COR-L47 (cell line): ENCODE measurements at places on chromosomes 16 and 17.

DNA sequence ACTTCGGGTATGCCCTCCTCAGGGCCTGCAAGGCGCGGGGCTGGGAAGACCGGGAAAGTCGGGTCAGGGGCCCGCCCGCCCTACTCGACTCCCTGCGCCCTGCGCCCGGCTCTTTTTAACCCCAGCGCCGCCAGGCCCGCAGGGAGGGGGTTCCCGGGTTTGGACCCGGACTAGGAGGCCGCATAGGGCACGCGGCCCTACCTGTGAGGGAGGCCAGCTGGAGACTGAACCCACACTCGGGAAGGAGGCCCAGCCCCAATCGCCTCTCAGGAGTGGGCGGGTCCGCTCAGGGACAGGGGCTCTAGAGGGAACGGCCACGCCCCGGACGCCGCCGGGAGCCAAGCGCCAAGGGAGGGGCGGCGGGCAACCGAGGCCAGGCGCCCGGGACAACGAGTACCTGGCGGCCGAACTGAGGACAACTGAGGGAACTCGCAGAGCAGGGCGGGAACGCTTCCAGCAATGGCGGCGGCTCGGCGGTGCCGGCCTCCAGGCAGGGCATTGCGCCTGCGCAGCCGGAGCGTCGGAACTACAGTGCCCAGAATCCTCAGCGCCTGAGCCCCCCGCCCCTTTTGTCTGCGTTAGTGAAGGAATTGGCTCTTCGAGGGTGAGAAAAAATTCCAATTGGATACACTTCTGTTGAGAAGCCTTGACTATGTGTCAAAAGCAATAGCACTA is at the start of gene ZNF624:
TSS of gene ZNF624 (minus strand) at position 484 of the 675 bp plus-strand sequence.
- peak; percentile 84 for DNase-seq

GRCh38 chr17:20133517-20133916 is 124.4 kb downstream of the SPECC1 start:
- no peak for DNase-seq

DNA sequence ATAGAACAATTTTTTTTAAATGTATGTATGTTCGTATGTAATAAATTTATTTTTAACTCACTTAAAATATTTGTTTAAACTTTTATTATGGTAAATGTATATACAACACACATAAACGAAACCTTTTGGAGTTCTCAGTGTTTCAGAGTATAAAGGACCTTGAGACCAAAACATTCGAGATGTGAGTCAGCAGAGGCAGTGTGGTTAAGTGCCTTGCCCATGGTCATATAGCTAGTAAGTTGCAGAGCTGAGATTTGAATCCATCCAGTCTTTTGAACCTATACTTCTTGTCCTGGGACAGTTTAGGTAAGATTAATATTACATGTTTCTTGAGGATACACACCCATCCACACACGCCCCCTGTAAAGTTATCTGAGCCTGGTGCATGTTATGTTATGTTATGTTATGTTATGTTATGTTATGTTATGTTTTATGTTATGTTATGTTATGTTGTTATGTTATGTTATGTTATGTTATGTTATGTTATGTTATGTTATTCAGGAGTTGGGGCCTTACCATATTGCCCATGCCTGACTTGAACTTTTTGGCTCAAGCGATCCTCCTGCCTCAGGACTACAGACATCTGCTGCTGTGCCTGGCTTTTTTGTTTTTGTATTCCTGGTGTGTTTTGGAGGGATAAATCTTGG is 41.8 kb downstream of the TNRC6A start:
- DNase-seq, result no peak

- DNase-seq, result no peak
Observed at GRCh38 chr17:19805006-19805405, 56.9 kb upstream of the ALDH3A1 start.

GRCh38 chr17:56913867-56914580 is at the start of gene TRIM25:
TSS of gene TRIM25 (minus strand) at chr17:56914049. CDS start at chr17:56913988, 61 bp downstream.
- peak; percentile 88 for DNase-seq

DNA sequence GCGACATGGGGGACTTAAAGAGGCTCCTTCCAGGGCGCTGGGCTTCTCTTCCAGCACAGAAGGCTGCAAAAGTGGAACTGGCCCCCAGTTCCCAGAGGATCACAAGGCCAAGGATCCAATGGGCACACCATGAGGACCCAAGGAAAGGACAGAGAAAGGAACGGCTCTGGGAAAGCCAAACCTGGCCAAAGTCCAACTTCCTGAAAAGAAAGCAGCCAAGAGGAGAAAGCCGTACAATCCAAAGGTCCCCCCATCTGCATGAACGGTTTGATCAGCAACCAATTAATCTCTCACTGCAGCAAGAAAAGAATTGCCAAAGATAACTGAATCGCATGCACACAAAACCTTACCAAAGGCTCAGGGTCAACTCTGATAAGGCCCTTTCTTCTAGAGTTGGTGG is 19.8 kb upstream of the ICAM2 start:
- no peak for DNase-seq

GRCh38 chr16:11774065-11774626 is 22.9 kb downstream of the ZC3H7A start:
- DNase-seq, result no peak

- no peak for DNase-seq
Observed at GRCh38 chr17:77349976-77350830, 209.4 kb downstream of the SEC14L1 start.

DNA sequence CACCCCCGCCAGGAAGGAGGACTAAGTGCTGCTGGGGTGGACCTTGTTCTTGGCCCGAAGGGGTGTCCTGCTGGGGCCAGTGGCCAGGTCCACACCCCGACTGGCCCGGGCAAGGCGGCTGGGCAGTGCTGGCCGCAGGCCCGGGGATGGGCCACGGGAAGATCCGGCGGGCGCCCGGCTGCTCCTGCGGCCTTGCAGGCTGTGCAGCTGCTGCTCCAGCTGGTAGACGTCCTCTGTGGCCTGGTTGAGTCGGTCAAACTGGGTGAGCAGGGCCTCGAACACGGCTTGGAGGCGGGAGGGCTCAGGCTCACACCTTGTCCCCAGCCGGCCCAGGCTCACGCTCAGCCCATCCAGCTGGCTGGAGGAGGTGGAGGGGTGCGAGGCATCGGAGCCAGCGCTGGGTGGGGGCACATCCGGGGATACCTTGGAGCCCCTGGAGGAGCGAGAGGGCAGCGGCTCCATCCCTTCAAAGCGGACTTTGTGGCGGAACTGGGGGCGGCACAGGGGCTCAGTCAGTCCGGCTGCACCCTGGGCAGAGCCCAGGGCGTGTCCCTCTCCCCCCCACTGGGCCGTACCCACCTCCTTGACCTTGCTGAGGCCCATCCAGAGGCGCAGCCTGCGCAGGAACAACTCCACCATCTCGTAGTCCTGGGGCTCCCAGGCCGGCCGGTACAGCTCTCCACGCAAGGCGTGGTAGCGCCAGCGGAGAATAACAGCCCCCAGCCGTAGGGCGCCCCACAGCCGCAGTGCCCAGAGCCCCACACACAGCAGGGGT is 42.1 kb downstream of the TSC2 start:
- no peak for DNase-seq

DNA sequence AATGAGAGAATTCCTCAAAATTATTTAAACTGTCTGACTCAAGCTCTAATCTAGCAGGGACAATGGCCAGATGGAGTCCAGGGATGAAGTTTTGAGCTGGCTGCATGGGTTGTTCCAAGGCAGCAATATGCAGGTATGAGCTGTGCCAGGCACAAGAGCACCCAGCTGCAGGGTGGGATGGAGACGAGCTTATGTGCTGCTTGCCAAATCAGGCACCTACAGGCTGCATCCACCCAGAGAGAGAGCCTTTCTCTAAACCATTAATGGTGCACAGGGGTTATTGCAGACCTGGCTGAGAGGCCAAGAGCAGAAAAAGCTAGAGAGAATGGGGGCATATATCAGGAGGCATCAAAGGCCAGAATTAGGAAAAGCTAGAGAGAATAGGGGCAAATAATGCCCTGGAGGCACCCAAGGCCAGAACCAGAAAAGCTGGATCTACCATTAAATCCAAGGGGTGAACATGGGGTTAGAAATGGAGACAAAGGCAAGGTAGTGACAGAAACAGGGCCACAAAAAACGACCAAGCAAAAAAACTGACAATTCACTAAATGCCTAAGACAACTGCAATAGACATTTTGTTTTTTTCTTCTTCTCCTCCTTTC is 11.0 kb downstream of the KRT33A start:
- no peak for DNase-seq

- no peak for DNase-seq
Observed at GRCh38 chr16:84989749-84990620, 21.4 kb downstream of the ZDHHC7 start.

DNA sequence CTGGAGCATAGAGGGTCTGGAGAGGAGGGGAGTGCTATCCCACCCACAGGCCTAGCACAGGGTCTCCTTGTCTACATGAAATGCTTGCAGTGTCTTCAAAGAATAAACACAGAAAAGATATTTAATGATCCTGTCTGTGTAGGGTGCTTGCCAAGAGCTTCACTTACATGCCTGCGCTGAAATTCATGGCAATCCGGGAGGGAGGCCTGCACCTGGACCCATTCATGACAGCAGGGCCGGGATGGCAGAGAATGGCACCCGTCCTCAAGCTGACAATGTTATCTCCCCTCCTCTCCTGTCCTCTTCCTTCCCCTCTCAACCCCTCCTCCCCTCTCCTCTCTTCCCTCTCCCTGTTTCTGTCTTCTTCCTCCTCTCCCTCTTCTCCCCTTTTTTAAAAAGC is 2.1 kb downstream of the ADGRG3 start:
- DNase-seq, result no peak

DNA sequence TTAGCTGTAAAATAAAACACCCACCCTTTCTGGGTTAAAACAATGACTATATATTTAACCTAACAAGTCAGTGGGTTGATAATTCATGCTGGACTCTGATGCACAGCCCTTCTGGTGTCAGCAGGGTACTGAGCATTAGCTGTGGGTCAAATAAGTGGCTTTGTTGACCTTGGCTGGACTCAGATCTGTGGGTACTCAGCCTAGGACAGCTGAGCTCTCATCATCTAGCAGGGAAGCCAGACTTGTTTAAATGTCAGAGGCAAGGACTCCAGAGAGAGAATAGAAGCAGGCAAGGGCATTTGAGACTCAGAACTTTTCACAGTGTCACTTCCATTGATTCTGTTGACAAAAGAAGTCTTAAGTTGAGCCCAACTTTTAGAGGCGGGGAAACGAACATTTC is 1063.8 kb upstream of the CDH8 start:
- no peak for DNase-seq

- DNase-seq, result no peak
Observed at GRCh38 chr17:82103553-82104451, 5.8 kb upstream of the FASN start.

DNA sequence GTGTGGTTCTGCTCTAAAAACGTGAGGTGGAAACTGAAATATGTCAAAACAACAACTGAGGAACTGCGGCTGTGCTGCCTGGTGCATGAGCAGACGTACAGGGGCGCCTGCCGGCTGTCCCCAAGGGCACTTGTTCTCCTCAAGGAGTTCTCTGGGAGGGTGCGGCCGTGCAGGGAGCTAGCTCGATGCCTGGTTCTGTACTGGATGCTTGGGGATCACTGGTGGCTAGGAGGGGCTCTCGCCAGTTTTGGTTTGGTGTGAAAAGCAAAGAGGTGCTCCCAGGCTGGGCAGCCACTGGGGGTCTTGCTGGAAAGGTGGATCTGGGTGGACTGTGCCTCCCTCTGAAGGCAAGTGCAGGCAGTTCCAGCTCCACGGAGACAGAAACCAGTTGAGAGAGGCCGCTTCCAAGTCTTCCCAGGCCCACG is 41.9 kb upstream of the ATP2A3 start:
- no peak for DNase-seq

- no peak for DNase-seq
Observed at GRCh38 chr17:30379303-30379902, 676 bp downstream of the CPD start.

DNA sequence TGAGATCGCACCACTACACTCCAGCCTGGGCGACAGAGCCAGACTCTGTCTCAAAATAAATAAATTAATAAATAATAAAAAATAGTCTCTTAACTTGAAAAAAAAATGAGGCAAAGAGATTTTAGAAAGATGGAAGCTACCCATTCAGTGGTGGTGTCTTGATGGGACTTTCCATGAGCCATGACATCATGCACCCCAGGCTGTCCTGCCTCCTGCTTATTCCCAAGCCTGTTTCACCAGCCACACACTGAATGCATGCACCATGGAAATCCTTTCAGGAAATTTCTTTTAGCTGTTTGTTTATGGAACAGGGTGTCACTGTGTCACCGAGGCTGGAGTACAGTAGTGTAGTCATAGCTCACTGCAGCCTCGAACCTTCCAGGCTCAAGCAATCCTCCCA is 8.9 kb upstream of the DLX3 start:
- no peak for DNase-seq

DNA sequence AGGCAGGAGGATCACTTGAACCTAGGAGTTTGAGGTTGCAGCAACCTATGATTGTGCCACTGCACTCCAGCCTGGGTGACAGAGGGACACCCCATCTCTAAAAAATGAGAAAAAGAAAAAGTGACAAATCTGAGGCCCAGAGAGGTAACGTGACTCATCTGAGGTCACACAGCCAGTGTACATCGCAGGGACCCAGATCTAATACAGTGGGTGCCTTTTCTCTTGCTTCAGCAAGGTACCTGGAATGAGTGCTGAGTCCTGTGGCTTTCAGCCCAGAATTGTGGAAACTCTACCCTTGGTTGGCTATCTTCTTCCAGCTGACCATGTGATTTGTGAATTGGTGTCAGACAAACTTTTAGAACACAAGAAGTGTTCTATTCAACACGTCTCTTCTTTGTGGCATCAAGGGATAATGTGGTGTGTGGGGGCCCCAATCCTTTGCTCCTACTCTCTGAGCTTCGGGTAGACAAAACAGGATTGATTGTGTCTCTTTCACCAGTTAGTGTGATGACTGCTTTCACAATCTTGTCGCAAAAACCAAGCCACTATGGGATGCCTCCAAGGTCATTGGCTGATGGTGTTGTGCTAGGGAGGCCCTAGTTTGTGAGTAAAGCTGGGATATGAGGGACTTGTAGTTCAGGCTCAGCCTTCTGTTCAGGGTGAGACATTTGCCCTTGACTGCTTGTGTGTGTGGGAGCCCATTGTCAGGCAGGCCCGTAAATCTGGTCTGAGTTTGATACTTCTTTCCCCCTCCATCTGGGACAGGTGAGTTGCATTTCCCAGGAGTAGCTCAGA is 71.0 kb downstream of the MSI2 start:
- DNase-seq, result no peak

- DNase-seq, result no peak
Observed at GRCh38 chr17:19024101-19025078, 19.8 kb upstream of the FAM83G start.

DNA sequence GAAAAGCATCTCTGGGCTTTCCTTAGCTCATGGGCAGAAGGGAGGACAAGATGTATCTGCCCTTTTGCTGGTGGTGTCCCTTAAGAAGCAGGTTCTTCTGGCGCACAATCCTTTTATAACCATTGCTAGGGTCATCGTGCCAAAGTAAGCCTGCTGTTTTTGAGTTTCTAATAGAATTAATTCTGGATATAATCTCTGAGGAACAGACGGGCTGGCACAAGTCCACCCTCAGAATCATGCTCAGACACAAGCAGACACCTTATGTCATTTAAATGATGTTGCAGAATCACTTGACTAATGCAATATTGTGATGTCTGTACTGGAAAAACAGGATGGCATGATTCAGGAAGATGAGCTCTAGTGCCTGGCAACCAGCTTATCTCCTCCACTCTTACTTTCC is 18.8 kb upstream of the MMD start:
- DNase-seq, result no peak

GRCh38 chr16:2358811-2359210 is 18.3 kb upstream of the ABCA3 start:
- DNase-seq, result no peak
